ENCODE measurements at places on chromosomes 7 and 10.

GRCh38 chr10:1255118-1255517 is 198.9 kb downstream of the WDR37 start:
- DNase-seq: no peak

DNA sequence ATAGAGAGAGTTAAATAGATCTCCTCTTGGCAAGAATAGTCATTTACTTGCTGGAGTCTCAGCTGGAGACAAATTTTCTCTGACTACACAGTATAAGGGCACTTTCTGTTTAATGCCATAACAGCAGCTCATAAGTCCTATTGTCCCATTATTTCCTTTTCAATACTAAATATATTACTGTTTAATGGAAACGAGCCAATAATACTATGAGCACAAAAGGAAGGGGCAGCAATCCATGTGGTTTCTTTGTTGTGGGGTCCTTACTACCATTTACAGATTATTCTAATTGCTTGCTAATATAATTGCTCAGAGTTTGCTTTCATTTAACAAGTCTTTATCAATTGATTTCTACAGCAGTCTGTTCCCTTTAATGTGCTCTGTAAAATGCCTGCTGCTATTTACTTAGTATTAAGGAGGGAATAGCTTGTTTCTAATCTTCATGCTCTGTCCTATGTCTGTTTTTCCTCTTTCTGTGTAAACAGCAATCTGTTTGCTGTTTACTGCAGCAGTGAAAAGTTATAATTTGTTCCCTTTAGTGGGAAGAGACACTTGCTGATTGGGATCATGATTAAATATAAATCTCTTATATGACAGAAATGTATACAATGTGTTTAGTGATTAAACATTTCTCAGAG is 296.2 kb upstream of the SMIM30 start:
- DNase-seq: no peak

- DNase-seq: no peak
These were observed 70.9 kb downstream of the GCC1 start for GRCh38 chr7:127514499-127514898.

GRCh38 chr10:129400426-129400825 is 66.6 kb upstream of the MGMT start:
- DNase-seq: no peak

- DNase-seq: no peak
These were observed 74.3 kb upstream of the GNA12 start for GRCh38 chr7:2918406-2918805.

DNA sequence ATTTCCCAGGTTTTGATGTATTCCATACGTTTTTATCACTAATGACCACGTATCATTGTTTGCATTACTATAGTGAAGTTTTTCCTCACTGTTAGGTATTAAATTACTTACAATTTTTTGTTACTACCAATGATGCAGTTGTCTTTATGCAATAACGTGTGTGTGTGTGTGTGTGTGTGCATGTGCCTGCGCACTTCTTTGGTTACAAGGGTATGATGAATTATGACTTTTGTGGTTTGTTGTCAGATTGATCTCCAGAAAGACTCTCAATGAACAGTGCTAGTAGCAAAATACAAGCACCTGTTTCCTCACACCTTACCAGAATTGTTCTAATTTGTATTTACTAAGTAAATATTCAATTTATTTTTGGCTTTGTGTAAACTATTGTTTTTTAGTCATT is 51.5 kb downstream of the MCMBP start:
- DNase-seq: no peak

GRCh38 chr7:141210862-141211261 is 137.0 kb downstream of the TMEM178B start:
- DNase-seq: no peak

- no peak for DNase-seq
These were observed 108.2 kb downstream of the PIP4K2A start for GRCh38 chr10:22606164-22606614.

- DNase-seq: no peak
These were observed 40.6 kb upstream of the NPFFR1 start for GRCh38 chr10:70324339-70324861.

DNA sequence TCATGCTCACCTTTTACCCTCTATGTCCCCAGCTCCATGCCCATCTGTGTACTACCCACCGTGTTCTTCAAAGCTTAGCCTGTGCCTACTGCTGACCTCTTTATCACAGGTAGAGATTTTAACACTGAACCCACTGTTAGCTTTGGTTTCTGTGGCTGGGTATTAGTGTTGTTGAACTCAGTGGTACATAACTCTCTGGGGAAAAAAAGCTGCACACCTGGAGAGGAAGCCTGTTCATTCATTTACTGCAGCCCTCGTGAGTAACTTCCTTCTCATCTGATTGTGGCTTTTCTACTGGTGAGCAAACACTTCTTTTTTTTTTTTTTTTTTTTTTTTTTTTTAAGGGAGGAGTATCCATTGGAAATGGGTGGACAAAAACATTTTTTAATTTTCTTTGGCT is 326.3 kb downstream of the CCSER2 start:
- no peak for DNase-seq

GRCh38 chr10:113293167-113293566 is 259.7 kb upstream of the HABP2 start:
- no peak for DNase-seq
